Stimulated activated naive CD4-positive, alpha-beta T cell treated with Interleukin-2 at 50 U/mL for 16 hours (primary cell): ENCODE measurements at places on chromosomes 5 and 9.

- DNase-seq = no peak
Observed at GRCh38 chr9:84922051-84922450, 252.5 kb downstream of the NTRK2 start.

- DNase-seq = no peak
Observed at GRCh38 chr9:132283165-132283564, 71.6 kb downstream of the SETX start.

- no peak for DNase-seq
Observed at GRCh38 chr5:179762781-179763176, 30.2 kb downstream of the MAML1 start.

DNA sequence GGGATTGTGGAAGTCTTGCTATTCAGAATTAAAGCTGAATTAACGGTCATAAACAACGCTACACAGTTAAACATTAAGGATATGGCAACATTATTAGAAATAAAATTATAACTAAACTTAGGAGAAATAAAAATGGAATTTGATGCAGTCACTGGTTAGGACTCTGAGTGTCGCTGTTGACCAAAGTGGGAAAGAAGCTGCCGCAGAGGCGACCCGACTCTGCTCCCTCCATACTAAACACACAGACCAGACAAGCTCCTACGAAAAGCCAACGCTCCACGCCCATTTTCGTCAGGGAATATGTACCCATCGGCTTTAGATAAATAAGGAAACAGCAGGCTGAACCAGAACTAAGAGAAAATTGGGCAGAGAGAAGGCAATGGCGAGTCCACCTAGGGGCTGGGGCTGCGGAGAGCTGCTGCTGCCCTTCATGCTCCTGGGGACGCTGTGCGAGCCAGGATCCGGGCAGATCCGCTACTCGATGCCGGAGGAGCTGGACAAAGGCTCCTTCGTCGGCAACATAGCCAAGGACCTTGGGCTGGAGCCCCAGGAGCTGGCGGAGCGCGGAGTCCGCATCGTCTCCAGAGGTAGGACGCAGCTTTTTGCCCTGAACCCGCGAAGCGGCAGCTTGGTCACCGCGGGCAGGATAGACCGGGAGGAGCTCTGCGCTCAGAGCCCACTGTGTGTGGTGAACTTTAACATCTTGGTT is at the start of gene PCDHGA5:
PCDHGA5 (plus strand) TSS at position 211 of the 709 bp plus-strand sequence; CDS start at position 380, 169 bp downstream.
- no peak for DNase-seq
